SHP77 treated with DMSO at 0.1 percent for 48 hours (cell line): ENCODE measurements at places on chromosomes 3 and 15.

- DNase-seq = no peak
These were observed 23.1 kb upstream of the GABPB1 start for GRCh38 chr15:50377867-50378751.

GRCh38 chr3:98263944-98264343 lies at the start of gene OR5H6:
TSS of gene OR5H6 (plus strand) at chr3:98264244. CDS start at chr3:98264333, 89 bp downstream.
- no peak for DNase-seq

GRCh38 chr3:27357665-27358258 lies 11.4 kb downstream of the NEK10 start:
- peak; percentile 36 for DNase-seq

DNA sequence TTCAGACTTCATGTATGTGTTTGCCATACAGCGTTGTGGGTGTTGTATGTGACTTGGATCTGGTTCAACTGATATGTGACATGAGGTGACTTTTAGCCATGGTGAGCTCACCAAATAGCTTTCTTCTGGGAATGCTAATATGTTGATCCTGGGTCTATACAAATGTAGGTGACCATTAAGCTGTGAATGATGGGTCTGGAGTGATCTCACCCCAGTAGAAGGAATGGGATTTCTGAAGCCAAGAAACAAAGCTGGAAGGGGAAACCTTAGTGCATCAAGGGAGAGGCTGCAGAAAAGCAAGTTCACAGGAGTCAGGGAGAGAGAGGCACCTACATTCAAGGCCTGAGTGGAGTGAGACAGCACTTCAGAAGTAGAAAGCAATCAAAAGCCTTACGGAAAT lies 421.0 kb upstream of the THRB start:
- no peak for DNase-seq

DNA sequence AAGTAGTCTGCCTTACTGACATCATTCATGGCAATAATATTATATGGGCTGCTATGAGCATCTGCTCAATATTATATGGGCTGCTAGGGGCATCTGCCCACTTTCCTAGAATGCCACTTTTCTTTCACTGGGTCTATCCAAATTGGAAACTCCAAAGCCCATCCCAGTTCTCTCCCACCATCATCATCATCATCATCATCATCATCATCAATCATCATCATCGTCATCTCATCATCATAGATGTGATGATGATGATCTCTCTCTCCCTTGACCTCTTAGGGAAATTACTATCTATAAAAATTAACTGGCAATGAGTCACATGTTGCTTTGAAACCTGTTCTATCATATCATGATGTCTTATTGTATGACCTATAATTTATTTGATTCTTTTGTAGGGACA lies 222.0 kb downstream of the TJP1 start:
- DNase-seq = no peak

GRCh38 chr15:65632780-65633375 lies 11.1 kb downstream of the SLC24A1 start:
- DNase-seq = no peak

GRCh38 chr3:148077965-148078364 lies 619.7 kb upstream of the AGTR1 start:
- DNase-seq = no peak

GRCh38 chr3:29503958-29504357 lies 223.1 kb downstream of the RBMS3 start:
- no peak for DNase-seq

DNA sequence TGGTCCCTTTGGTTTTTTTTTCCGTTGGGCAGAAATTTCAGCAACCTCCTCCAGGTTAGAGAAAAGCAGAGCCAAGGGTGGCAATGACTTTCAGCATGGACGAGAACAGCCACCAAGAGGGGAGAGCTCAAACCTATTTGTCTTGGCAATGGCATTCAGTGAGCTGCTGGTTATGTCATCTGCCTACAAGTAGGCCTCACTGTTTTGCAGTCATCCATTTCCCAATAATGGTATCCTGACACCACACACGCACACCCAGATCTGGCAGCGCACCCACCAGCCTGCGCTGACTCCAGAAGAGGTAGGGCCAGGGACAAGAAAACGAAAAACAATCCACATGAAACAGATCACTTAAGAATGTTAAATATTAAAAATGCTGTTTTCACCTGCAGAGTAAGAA lies 92.3 kb downstream of the MAGI1 start:
- peak; percentile 76 for DNase-seq

DNA sequence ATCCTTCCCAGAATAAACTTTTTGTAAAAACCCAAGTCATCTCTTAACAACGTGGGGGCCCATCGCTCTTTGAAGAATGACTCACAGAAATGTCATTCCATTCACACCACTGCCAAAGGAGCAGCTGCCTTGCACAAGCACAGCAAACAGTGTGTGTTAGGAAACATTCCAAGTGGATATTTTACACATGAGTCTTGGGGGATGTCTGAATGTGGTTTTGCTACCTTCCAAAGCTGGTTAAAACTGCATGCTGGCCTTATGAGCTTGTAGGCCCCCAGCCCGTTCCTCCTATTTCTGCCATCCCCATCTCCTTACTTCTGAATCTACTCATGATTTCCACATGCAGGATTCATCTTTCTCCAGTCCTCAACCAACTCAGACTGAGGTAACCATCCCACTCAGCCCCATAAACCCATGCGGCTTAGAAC lies 130.8 kb downstream of the CPNE4 start:
- no peak for DNase-seq

DNA sequence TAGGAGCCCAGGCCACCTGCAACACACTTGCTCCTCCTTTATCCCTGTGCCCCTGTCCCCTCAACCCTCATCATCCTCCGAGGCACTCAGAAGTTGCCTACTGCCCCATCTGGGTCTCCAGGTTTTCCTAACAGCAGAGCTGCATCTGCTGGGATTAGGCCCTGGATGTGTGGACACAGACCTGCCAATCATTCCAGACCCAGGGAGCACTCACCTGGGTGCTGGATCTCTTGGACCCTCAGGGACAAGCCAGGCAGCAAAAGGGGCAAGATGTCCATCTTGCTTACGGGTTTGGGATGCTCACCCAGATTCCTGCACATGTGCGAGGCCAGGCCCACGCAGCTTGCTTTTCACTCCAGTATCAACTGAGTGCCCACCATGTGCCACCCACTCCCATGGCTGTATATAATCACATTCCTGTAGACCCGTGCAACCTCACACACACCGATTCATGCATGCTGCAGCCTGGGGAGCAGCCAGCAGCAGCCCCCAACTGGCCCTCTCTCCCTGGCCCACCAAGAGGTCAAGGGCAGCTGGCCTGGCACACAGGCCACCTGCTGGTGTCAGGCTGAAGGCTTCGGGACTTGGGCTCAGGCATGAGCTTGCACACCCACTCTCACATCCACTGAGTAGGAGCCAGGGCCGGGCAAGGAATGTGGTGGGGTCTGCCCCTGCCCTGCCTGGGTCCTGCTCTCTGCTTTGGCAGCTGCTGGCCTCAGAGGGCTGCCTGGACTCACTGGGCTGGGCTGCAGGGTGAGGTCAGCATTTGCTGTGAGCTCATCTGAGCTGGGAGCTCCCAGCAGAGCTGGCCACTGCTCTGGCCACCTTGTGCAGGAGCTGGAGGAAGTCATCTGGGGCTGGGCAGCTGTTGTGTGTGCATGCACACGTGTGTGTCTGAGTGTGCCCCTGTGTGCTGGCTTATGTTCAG lies 14.9 kb downstream of the PRKCD start:
- no peak for DNase-seq

DNA sequence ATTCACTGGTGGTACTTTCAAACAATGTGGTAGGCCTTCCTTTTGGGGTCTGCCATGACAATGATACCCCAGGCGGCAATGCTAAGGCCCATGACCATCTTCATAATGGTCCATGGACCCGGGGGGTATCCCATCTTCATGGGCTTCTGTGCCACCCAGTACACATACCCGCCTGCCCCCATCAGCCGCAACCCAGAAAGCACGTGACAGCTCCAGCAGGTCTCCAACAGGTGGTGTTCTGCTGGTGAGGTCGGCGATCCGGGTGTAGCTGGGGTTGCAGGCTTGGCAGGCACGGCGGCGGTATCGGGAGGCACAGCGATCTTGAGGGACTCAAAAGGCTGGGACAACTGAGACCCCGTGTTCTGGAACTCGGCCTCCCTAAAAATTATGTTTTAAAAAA lies 214.5 kb downstream of the SNRPN start:
- no peak for DNase-seq

DNA sequence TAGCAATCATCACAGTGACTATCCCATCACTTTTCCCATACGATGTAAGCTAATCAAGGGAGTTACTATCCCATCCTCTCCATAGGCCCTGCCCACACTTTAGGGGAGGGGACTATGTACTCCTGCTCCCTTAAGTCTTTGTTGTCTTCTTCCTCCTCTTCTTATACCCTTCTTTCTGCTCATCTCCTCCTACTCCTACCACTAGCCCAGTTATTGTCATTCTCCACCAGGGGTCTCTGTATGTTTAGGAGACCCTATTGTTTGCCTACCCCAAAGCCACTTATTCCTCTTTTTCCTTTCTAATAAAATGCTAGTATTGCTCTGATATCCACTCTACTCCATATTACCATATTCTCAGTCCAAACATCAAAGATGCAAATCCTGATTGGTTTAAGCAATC lies 27.8 kb downstream of the STAC start:
- no peak for DNase-seq

DNA sequence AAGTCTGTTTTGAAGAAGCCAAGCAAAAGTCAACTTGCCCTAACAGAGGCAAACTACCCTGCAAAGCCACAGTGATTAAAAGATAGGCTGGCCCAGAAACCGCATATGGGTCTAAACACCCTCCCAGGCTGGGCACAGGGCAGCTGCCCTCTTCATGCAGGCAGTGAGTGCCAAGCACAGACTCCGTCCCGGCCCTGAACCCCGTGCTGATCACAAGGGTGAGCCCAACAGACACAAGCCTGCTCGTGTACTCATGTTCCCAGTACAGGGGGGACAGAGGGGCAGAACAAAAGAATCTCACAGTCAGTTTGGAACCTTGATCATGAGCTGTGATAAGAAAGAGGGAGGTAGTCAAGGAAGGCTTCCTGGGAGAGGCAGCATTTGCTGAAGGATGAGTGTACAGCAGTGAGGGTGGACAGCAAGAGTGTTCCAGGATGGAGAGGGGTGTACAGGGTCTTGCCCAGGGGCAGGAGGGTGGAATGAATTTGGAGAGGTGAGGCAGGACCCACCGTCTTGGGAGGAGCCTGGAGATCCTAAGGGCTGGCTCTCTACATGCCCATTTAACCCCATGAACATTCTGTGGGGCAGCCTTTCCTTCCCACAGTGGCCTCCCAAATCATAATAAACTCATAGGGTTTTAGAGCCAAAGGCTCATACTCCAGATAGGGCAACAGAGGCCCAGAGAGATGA lies 43.2 kb upstream of the PRR23E start:
- DNase-seq = no peak

DNA sequence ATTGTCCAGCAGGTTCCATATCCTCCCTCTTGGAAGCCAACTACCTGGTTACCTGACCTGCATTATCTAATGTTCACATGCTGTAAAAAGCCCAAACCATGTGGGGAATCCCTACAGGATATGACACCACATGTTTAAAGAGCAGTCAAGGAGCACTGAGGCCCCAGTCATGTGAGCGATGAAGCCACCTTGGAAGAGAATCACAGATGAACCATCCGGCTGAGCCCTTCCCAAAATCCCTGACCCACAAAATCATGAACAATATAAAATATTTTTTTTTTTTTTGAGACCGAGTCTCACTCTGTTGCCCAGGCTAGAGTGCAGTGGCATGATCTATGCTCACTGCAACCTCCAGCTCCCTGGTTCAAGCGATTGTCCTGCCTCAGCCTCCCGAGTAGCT lies 10.6 kb upstream of the ANKDD1A start:
- DNase-seq = no peak

DNA sequence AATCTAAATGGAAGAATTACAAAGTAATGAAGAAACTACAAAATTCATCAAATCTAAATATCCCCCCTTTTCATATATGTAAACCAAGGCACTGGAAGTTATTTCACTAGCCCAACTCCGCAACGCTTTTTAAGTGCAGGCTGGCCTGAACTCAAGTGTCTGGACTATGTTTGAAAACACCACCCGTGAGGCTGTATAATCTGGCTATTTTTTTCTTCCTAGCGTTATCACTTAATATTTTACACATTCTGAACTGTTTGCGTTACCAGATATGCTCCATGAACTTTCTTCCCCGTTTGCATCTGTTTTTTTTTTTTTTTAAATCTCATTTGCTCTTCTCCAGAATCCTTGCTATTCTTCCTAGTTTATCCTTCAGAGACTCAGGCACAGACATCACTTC lies 619.5 kb upstream of the CBLB start:
- DNase-seq = no peak

DNA sequence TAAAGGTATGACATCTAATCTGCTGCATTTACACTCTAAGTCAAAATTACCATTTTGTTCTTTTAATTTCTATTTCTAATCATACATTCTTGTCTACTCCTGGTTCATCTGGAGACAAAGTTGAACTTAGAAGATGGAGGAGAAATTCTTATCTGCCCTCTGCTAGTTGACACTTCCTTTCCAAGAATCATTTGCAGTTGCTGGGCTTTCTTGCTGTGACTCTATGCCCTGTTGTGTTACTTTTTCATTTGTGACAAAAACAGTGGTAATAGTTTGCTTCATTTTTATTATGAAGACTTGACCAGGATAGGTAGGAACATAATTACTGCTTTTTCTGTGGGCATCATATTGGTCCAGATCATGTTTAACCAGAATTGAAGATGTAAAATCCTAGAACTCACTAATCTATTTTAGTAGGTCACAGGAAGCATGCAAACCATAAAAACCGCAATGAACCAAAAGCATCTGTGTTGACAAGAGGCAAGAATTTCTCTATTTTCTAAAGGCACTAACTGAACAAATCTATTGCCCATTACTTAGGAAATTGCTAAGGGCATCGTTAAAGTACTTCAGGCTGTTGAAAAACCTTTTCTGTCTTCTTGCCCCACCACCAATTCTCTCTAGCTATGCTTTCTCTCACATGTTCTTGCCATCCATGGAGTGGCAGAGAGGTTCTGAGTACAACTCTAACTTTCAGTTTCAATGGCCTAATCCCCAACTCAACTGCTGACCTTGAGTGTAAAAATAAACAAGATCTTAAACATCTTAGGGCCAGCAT lies 4.2 kb upstream of the CCR2 start:
- DNase-seq = no peak

GRCh38 chr3:123350971-123351370 lies 97.9 kb downstream of the ADCY5 start:
- no peak for DNase-seq

- DNase-seq = peak; percentile 76
These were observed 2.8 kb upstream of the BCL6 start for GRCh38 chr3:187748050-187748481.

DNA sequence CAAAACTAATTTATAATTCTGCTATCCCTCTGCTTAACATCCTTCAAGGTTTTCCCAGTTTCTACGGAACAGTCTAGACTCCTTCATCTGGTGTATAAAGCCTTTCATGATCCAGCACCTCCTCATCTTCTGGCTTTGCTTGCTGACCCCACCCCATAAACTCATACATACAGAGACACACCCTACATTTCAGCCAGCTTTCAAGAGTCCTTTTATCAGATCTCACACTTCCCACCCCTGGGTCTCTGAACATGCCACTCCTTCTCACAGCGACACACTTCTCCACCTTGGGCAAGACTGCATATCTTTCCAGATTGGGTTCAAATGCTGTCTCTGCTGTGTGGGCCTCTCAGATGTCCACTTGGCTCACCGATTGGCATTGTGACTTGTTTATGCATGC lies 166.8 kb upstream of the LPP start:
- DNase-seq = no peak
